AML-193 (cell line): ENCODE measurements at places on chromosomes 1 and 21.

DNA sequence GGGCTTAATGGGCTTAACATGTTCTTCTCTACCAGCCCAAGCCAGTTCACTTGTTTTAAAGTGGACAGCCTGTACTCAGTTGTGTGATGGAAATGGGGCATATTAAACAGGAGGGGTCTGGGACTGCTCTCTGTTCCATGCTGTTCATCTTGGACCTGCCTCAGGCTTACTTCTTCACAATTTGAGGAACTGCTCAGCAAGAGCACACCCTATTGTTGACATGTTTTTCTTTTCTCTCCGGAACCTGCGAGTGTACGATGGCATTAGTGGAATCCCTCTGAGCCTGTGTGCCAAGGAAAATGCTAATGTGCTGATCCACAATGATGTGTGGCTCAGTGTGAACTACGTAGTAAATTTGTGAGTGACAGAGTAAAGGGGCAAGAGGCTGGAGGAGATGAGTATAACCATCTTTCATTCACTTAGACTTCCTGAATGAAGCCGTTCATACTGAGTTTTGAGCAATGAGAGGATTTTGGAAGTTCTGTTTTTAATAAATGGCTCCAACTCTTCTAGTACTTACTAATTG is 6.9 kb downstream of the AHCYL1 start:
- no peak for DNase-seq

GRCh38 chr1:36248250-36248894 is 24.1 kb downstream of the THRAP3 start:
- DNase-seq: peak; percentile 73

- no peak for DNase-seq
Observed at GRCh38 chr1:184002071-184002470, 35.5 kb downstream of the COLGALT2 start.

DNA sequence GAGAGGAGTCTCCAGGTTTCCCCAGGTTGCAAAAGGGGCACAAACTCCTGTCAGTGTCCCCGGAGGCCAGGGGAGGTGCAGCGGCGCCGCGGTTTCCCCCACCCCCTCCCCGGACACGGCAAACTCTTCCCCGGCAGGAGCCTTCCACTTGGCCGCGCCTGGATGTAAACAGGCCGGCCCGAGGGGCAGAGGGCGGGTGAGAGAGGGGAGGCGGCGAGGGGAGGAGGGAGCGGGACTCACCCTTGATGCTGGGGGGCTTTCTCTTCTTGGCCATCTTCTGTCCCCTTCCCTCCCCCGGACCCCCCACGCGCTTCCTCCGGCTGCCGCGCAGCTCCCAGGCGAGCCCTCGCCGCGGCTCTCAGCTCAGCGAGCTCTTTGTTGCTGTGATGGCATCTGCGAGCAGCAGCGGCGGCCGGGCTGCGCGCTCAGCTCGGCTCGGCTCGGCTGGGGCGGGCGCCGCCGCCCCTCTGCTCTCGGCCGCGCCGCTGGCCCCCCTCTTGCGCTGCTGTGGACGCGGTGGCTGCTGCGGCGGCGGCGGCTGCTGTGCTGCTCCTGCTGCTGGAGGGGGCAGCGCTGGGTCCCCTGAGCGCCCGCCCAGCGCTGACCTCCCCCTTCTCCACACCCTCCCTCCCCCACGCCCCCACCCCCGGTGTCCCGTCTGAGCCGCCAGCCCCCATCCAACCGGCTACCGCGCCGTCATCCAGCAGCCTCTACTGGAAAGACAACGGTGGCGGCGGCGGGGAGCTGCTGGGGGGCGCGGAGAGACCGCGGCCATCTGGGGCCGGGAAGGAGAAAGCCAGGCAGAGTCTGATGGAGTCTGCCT is 4.9 kb upstream of the SLC44A5 start:
- no peak for DNase-seq

GRCh38 chr1:227547310-227548118 is 15.8 kb upstream of the ZNF678 start:
- no peak for DNase-seq

DNA sequence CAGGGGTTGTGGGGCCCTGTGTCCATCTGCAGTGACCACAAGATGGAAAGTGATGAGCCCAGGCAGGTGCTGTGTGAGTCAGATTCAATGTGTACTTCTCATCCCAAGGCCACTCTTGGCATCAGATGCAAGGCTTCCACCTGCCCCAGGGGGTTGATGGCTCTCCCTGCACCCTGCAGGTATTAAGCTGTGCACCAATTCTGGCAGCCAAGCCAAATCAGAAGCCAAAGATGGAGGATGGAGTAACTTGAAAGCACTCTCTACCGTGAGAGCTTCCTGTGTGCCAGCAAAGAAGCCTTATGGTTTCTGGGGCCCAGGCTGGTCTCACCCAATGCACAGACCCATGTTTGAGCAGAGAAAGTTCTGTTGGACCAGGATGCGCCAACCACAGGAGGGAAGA is 44.3 kb upstream of the TENT5C start:
- no peak for DNase-seq

DNA sequence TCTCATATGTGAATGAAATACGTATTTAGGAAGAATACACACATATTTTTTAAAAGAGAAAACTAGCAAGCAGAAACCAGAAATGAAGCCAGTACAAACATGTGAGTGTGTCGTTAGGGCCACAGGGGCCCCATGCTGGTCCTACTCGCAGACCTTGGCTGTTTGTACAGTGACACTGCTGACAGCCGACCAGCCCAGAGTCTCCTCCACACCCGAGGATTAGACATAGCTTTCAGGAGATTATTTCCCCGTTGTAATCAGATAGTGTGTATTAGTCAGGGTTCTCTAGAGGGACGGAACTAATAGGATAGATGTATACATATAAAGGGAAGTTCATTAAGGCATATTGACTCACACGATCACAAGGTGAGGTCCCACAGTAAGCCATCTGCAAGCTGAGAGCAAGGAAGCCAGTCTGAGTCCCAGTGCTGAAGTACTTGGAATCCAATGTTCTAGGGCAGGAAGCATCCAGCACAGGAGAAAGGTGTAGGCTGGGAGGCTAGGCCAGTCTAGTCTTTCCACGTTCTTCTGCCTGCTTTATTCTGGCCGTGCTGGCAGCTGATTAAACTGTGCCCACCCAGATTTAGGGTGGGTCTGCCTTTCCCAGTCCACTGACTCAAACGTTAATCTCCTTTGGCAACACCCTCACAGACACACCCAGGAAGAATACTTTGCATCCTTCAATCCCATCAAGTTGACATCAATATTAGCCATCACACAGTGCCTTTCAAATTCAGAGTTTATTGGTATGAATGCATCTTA is 51.2 kb downstream of the DIP2A start:
- DNase-seq: no peak

DNA sequence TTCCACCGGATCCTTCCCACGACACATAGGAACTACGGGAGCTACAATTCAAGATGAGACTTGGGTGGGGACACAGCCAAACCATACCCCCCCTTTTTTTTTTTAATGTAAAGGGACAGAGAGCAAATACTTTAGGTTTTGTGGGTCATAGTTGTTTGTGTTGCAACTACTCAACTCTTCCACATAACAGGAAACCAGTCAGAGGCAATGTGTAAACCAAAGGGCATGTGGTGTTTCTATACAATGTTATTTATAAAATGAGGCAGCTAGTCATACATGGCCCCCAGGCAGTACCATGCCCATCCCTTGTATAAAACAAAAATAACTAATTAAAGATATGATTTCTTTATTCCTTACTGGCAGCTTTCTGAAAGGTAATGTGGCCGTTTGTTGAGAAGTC is 845.4 kb upstream of the ADAMTS5 start:
- DNase-seq: no peak

- DNase-seq: no peak
Observed at GRCh38 chr1:243638186-243638585, 211.9 kb downstream of the AKT3 start.

DNA sequence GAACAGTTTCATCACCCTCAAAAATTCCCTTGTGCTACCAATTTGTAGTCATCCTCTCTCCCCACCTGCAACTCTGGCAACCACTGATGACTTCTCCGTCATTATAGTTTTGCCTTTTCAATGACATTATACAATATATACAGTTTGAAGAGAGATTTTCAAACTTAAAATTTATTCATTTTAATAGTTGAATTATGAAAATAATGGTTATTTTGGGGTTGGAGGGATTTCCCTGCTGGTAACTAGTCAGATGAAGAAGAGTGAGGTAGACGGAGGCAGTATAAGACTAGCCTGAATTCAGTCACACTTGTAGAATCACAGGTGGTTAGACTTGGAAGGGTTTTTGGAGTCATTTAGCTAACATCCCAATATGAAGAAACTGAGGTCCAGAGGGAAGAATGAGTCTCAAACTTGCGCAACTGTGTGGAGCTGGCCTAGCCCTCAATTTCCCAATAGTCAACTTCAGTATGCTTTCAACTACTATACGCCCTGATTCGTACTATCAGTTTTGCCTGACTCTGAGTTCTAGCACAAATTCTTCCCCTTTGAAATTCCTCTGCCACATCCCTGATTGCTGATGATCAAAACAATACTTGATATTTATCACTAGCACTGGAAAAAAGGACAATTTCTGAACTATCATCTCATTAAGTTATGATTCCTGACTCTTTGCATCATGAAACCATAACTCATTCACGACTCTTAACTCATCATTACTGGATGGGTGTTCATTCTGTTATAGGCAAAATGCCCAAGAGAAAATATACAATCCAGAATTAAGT is 54.2 kb downstream of the VANGL2 start:
- no peak for DNase-seq

DNA sequence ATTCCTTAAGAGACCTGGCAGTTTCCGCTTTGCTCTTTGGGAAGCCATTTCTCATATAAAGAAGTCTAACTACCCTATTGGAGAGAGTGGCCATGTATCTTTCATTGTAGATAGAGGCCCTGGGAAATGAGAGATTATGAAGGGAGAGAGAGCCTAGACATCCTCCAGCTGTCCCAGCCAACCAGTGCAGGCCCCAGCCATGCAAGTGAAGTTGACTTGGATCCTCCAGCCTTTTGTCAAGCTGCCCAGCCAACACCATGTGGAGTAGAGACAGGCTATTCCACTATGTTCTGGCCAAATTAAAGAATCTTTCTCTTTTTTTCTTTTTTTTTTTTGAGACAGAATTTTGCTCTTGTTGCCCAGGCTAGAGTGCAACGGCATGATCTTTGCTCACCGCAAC is 7.1 kb upstream of the ANP32E start:
- DNase-seq: no peak

DNA sequence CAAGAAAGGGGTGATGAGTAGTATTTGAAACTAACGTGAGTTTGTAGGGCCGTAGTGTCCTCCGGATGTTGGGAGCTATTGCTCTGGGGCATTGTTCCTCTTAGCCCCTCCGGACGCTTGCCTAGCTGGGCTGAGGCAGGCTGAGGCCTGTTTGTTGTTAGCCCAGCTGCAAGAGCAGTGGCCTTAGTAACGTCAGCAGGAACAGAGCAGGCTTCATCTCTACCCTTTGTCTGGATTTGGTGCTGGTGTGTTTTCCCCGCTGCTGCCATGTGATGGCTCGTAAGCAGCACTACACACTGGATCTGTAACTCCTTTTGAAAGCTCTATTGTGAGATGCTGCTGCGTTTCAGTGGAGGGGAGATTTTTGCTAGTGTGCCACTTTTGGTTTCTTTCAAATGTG is 57.6 kb downstream of the DNM3 start:
- DNase-seq: no peak

DNA sequence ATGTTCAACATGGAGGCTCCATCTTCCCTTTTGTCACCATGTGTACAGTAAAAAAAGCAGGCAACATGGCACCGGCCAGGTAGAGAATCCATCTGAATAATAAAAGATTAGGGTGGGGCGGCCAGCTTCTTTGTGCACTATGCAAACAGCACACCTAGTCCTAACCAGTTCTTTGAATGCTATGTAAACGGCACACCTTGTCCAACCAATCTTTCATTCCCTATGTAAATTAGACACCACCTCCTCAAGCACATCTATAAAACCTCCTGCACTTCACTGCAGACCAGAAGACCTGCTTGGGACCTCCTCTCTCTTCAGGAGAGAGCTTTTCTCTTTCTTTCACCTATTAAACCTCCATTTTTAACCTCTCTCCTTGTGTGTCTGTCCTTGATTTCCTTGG is 28.2 kb downstream of the TFB2M start:
- DNase-seq: no peak

GRCh38 chr1:4323309-4323708 is 331.1 kb upstream of the AJAP1 start:
- DNase-seq: no peak
